ENCODE measurements at places on chromosomes 3 and 15.

DNA sequence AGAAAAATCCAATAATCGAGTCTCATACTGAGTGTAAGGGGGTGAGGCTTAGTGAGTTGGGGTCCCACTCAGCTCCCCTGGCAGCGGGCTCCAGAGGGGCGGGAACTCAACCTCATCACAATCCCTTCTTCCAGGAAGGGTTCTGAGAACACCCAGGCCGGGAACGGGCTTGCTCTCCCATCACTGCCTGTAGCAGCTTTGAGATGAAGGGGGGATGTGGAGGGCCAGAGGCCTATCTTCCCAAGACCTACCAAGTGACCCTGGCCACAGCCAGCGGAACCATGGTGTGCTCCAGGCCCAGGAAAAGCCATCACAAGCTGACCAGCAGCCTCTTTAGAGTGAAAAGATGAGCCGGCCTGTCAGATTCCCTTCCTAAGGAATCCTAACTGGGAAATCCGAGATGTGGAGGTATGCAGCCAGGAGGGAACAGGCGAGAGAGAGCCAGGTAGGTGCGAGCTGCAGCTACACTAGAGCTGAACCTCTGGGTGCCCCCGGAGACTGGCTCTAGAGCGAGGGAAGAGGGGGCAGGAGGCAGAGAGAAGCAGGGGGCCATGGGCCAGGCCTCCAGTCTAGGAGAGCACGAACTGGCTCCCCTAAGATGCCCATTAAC is 18.5 kb downstream of the GRAMD2A start:
- DNase-seq, result no peak

- no peak for DNase-seq
Observed at GRCh38 chr3:154779571-154779970, 300.5 kb upstream of the MME start.

DNA sequence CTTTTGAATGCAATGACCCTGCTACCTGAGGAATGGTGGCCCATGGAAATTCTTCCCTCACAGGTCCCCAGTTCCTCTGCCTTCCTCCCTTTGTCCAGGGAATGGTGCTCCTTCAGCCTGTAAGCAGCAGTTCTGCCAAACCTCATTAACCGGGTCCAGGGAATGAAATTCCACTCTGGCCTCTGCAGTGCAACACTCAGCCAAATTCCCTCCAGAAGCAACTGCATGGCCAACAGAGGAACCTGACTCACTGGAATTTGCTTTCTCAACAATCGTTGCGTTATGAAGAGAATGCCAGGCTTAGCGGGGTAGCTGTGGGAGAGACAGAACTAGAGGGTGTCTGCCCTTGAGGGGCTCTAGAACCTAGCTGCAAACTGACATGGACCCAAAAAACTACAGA is 449.4 kb upstream of the PROK2 start:
- DNase-seq, result no peak

DNA sequence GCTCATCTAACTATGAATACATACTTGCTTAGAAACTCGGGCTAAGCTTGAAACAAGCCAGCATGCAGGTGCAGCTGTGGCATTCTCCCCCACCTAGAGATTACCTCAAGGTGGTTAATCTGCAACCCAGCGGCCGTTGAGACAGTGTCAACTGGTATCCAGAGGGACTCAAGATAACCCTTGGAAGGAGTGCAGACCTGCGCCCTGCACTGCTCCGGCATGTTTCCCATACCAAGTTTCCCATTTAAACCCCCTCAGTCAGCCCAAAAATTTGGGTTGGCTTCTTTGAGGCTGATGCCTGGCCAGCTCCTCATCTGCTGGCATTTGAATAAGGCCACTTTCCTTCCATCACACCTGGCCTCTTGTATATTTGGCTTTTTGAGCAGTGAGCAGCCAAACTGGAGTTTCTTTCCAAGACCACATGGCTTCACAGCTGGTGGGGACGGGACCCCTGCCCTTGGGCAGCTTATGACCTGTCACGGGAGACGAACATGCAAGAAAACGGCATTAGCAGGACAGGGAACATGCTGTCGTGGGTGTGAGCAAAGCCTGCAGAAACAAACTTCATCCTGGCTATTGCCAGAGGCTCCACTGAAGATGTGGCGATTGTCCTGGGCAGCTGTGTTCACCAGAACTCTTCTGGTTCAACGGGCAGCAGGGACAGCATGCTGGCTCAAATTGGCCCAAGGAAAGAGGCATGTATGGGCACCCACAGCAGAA is 98.2 kb downstream of the PLXNA1 start:
- no peak for DNase-seq

Measured in DND-41 (cell line).